Liver (tissue), 10 donors: ENCODE measurements at places on chromosomes 1 and 21. TPM values are rescaled to one million over a fixed set of nuclear protein-coding genes. Genes with fewer than 3 reads are reported as not detected.

The BCAN gene
- total RNA-seq, result not detected

The PSMD4 gene
- 86.3 TPM for total RNA-seq

The YBX1 gene
- 530 TPM for total RNA-seq

The CDCP2 gene
- total RNA-seq, result under 0.01 TPM

The OR2T2 gene
- total RNA-seq, result not detected

The ADIPOR1 gene
- total RNA-seq, result 175 TPM

The ARHGAP30 gene
- total RNA-seq, result 6.6 TPM

DNA sequence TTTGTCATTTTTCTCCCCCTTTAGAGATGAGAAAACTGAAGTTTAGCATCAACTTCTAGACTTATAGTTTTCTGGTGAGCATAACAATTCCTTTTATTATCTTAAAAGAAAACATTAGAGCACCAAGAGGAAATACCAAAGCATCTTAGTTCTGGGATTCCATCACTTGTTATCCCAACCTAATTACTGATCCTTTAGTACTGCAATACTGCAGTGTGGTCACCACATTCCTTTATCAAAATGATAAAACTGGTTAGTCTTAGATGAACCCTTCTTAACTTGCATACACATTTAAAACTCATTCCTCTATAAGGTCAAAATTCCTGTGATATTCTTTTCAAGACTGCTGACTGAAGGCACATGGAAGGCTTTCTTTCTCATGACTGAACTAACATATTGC is 23.1 kb downstream of the SOD1 start:
- H3K27me3 ChIP-seq, result no peaks in the 10 kb centered on the region
- no peak overlapping the region for H3K4me3 ChIP-seq
- no peaks in the 10 kb centered on the region for H3K4me1 ChIP-seq
- DNase-seq, result no peak

DNA sequence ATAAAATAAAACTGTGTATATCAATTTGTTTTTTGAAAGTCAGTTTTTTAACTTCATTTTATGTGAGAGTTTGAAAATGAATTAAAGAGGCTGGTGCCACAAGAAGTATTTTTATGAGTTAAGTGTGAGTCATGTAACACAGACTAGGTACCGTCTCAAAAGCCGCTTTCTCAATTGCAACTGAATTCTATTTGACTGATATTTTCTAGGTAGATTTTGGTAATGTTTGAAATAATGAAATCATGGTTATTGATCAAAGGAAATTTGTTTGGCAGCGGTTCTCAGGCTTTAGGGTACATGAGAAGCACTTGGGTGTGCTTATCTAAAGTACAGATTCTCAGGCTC is 4.6 kb downstream of the SNX27 start:
- no peaks in the 10 kb centered on the region for H3K27me3 ChIP-seq
- H3K4me1 ChIP-seq, result peaks cover 12% of the 10 kb centered on the region
- H3K4me3 ChIP-seq, result no peak overlapping the region
- H3K36me3 ChIP-seq, result no peaks in the 10 kb centered on the region
- no peak overlapping the region for H3K27ac ChIP-seq

DNA sequence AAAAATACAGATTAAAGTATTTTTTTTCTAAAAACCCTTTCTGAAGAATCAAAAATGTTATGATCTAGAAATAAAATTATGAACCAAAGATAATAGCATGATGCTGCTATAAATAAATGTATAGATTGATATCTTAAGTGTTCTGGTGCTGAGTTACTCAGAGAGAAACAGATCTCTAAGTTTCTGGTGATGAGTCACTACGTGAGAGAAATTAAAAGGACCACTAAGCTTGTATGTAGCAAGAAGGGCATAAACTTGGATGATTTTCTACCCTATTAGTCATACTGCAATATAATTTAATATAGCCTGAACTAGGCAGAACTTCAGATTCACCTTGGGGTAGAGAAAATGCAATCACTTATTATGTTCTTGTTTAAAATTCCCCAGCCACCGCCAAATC is 514.8 kb downstream of the AMY1C start:
- no peaks in the 10 kb centered on the region for H3K27me3 ChIP-seq
- H3K27ac ChIP-seq, result no peak overlapping the region
- H3K4me1 ChIP-seq, result no peaks in the 10 kb centered on the region
- no peaks in the 10 kb centered on the region for H3K36me3 ChIP-seq
- no peak overlapping the region for H3K4me3 ChIP-seq

- no peak for DNase-seq
- H3K4me1 ChIP-seq, result no peaks in the 10 kb centered on the region
- no peak overlapping the region for H3K4me3 ChIP-seq
- H3K27me3 ChIP-seq, result no peaks in the 10 kb centered on the region
- no peaks in the 10 kb centered on the region for H3K36me3 ChIP-seq
Measured at GRCh38 chr1:114927401-114927800, 72.7 kb downstream of the SYCP1 start.

DNA sequence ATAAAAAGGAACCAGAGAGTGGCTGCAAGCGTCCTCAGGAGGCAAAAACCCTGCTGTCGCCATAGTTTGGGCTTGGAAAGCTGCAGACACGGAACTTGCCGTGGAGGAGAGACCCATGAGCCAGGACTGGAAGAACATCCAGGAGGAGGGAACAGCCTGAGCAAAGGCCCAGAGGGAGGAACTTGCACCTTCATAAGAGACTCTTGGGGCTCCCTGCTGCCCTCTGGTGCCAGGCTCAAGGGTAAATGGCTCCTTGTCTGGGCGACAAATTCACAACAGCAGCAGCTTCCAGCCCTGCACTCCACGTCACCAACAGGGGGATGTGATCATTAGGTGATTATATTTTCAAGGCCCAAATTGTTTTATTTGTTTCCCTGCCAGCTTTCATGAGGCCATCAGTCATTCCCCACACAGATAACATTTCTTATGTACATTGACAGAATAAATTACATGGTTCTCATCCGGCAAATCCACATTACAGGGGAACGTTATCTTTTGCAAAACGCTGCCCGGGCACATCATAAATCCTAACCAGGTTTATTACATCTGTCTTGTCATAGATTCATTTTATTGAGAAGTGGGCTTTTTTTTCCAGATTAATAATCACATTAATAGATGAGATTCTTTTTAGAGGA is 143.0 kb upstream of the GRIK3 start:
- H3K4me1 ChIP-seq, result no peaks in the 10 kb centered on the region
- peaks cover 4% of the 10 kb centered on the region for H3K27me3 ChIP-seq
- no peak overlapping the region for H3K27ac ChIP-seq

- peaks cover 8% of the 10 kb centered on the region for H3K4me1 ChIP-seq
- H3K27me3 ChIP-seq, result no peaks in the 10 kb centered on the region
- H3K36me3 ChIP-seq, result no peaks in the 10 kb centered on the region
Measured at GRCh38 chr1:203129501-203130231, 2.1 kb downstream of the ADORA1 start.

GRCh38 chr1:16143566-16144324 is 12.1 kb downstream of the EPHA2 start:
- peak; percentile 78 for DNase-seq
- peak overlapping the region; percentile 91 for H3K27ac ChIP-seq
- H3K36me3 ChIP-seq, result peaks cover 14% of the 10 kb centered on the region
- H3K27me3 ChIP-seq, result no peaks in the 10 kb centered on the region
- H3K4me3 ChIP-seq, result no peak overlapping the region
- H3K4me1 ChIP-seq, result peaks cover 57% of the 10 kb centered on the region

DNA sequence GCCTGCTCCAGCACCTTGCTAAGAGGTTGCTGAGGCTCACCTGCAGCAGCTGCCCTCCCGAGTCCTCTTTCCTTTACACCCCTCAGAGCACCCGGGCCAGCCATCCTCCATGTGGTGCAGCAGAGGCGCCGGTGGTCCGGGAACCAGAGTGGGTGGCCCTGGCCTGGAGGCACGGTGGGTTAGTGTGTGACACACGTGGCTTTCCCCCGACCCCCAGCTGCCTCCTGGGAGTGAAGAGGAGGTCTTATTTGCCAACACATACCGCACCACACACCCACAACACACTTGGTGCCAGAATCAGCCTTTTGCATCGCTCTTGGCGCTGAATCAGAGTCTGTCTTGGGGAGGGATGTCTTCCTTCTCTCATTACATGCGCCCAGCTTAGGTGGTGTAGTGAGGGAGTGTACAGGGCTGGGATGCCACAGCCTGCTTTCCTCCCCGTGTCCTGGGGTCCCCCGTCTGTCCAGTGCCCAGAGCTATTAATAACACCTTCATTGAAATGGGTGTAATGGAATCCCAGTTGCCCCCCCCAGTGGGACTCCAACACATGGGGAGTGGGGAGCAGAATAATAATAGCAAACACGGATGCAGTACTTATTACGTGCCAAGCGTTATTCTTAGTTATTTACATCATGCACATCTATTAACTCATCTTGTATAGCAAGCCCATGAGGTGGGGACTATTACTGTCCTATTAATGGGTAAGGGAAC is 38.2 kb downstream of the MAPKAPK2 start:
- H3K27me3 ChIP-seq, result no peaks in the 10 kb centered on the region
- H3K27ac ChIP-seq, result peak overlapping the region; percentile 87
- H3K4me3 ChIP-seq, result no peak overlapping the region
- H3K36me3 ChIP-seq, result no peaks in the 10 kb centered on the region
- peaks cover 47% of the 10 kb centered on the region for H3K4me1 ChIP-seq

GRCh38 chr1:93140106-93140505 is 40.1 kb downstream of the TMED5 start:
- peaks cover 7% of the 10 kb centered on the region for H3K36me3 ChIP-seq
- no peaks in the 10 kb centered on the region for H3K4me1 ChIP-seq
- H3K27me3 ChIP-seq, result no peaks in the 10 kb centered on the region
- no peak for DNase-seq
- no peak overlapping the region for H3K4me3 ChIP-seq

DNA sequence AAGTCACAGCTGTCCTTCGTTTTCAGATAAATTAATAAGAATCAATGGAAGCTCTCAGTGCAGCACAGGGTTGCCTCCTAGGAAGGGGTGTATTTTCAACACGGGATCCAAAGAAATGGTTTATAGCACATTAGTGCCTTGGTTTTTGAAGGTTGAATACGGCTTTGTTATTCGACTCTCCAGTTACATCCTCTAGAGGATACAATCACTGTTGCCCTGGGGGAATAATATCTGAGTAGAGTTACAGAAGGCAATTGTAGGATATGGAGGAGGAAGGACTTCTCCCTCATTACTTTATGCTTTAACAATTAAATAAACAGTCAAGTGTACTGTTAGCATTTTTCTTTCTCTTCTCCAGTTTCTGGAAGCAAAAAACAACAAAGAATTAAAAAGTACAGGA is 14.3 kb upstream of the ZNF326 start:
- no peak overlapping the region for H3K4me3 ChIP-seq
- no peak for DNase-seq
- H3K27ac ChIP-seq, result no peak overlapping the region
- no peaks in the 10 kb centered on the region for H3K27me3 ChIP-seq
- H3K4me1 ChIP-seq, result peaks cover 8% of the 10 kb centered on the region

DNA sequence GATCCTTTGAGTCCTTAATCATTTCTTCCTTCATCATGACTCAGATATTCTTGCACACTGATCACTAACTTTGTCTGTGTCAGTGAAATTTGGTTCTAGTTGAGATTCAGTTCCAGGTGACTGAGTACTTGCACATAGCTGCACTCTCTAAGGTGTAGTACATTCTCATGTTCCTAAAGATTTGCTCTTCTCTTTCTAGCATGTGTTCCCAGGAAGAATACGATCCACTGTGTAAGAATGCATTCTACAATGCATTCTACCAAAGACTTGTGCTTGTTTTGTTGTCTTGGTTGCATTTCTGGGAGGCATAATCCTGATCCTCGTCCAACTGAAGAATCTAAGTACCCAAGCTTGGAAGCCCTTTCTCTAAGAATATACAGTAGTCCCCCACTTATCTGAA is 104.3 kb upstream of the CDC42BPA start:
- H3K4me1 ChIP-seq, result no peaks in the 10 kb centered on the region
- DNase-seq, result no peak
- H3K27me3 ChIP-seq, result no peaks in the 10 kb centered on the region
- H3K4me3 ChIP-seq, result no peak overlapping the region
